ENCODE measurements at places on chromosomes 7 and 10. TPM values are rescaled to one million over a fixed set of nuclear protein-coding genes. Genes with fewer than 3 reads are reported as not detected.

GRCh38 chr10:56912043-56912442 is 551.0 kb upstream of the ZWINT start:
- no peak for DNase-seq

- no peak for DNase-seq
Observed at GRCh38 chr10:112296908-112297331, 13.7 kb downstream of the TECTB start.

Gene DKK1
- total RNA-seq, result 13.5 TPM

DNA sequence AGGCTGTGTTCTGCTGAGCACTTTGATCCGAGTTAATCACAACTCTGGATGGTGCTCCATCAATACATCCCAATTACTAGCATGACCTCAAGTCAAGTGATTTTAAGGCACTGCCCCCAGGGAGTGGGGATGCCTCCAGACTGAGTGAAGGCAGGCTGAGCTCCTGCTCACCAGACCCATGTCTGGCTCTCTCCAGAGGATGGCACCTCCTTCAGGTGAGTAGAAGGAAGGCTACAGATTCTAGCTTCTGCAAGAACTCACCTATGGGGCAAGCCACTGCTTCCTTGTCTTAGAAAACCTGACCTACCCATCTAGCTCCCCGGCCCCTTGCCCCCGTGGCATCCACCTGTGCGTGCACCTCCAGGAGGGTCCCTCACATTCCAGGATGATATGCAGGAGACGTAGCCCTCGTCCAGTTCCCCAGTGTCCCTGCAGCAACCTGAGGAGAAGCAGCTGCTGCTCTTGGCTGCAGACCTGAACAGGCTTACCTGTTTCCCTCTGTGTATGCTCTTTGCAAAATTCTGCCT is 390.3 kb downstream of the GRID1 start:
- no peak for DNase-seq

Gene PPP3CB
- 54.6 TPM for total RNA-seq

Gene WIPF3
- total RNA-seq, result 2.5 TPM

- no peak for DNase-seq
Observed at GRCh38 chr7:3650844-3651243, 349.8 kb downstream of the SDK1 start.

GRCh38 chr10:78964952-78965633 is 103.7 kb upstream of the ZMIZ1 start:
- DNase-seq, result peak; percentile 75

DNA sequence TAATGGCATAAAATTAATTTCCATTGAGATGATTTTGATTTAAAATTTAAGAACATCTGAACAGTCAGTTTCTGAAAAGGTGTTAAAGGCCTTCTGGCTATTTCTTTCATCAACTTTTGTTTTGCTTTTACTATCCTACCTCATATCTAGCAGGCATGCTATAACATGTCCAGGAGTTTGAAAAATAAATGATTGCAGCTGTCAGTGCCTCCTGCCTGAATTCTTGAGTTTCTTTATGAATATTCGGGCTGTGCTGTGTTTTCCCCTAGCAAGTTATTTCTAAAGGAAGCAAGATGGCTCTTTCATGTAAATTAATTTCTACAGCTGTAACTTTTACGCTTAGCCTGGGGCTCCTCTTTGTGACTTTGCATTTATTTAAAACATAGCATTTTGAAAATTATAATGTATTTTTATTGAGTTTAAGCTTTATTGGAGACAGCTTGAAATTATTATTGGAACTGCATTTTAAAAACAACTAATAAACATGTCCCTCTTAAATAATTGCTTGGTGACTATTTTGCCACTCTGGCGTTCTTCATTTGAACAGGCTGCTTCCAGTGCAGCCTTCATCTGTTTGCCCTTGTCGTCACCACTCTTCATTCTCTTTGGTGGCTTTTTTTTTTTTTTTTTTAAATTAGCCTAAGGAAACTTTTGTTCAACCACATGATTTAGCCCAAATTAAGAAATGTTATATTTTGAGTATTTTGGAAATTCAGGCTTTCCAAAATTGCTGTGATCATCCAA is 1083.4 kb upstream of the LRRN3 start:
- DNase-seq, result no peak

Gene CCDC146
- total RNA-seq, result 3.4 TPM

Gene NUTM2A
- 0.47 TPM for total RNA-seq

DNA sequence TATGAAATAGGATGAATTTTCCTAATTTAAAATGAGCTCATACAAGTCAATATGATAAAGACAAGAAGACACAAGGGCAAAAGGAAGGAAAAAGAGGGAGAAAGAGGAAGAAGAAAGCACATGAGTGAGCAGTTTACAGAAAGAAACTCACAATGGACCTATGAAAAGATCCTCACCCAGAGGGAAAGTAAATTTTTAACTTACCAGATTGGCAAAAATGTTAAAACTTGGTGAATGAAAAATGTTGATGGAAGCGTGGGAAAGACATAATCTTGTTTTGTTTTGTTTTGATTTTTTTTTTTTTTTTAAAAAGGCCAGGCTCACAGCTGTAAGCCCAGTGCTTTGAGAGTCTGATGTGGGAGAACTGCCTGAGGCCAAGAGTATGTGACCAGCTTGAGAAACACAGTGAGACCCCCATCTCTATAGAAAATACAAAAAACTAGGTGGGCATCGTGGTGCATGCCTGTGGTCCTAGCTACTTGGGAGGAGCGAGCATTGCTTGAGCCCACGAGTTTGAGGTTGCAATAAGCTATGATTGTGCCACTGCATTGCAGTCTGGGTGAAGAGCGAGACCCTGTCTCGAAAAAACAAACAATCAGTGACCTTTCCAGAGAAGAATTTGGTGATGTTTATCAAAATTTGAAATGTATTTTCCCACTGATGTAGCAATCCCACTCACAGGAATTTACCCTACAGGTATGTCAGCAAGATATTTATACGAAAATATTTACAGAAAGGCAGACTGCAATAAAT is 152.9 kb upstream of the ASAH2 start:
- DNase-seq, result no peak

GRCh38 chr10:104622598-104623209 is 18.4 kb upstream of the SORCS3 start:
- no peak for DNase-seq

Gene ETV1
- total RNA-seq, result 23.7 TPM

Measured in myocyte (in vitro differentiated cells).